ENCODE measurements at places on chromosomes 1 and 21. TPM values are rescaled to one million over a fixed set of nuclear protein-coding genes. Genes with fewer than 3 reads are reported as not detected.

DNA sequence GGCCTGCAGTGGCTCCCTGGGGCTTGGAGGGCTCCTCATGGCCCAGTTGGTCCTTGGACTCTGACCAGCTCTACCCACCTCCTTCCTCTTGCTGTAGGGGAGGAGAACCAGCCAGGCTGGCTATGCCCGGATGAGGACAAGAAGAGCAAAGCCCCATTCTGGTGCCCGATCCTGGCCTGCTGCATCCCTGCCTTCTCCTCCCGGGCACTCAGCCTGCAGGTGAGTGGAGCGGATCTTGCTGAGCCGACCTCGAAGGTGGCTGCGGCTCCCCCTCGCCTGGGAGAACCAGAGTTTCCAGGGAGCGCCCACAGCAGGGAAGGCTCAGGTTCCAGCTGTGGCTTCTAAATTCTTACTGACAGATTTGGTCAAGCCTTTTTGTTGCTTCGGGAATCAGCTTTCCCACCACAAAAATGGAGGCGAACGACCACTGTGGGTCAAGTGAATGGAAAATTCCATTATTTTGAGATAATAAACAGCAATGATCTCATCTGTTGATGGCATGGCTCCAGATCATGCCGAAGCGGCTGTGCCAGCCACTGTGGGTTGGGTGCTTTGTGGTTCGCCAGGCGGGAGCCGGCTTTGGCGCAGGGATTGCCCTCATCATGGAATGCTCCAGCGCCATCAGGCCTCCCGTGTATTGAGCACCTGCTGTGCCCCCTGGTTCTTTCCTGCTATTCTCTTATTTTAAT is 106.5 kb upstream of the ACTL8 start:
- no peaks in the 10 kb centered on the region for H3K36me3 ChIP-seq
- no peak for DNase-seq
- no peak overlapping the region for H3K4me3 ChIP-seq
- no peaks in the 10 kb centered on the region for H3K4me1 ChIP-seq
- no peaks in the 10 kb centered on the region for H3K27me3 ChIP-seq
- H3K27ac ChIP-seq, result no peak overlapping the region

DNA sequence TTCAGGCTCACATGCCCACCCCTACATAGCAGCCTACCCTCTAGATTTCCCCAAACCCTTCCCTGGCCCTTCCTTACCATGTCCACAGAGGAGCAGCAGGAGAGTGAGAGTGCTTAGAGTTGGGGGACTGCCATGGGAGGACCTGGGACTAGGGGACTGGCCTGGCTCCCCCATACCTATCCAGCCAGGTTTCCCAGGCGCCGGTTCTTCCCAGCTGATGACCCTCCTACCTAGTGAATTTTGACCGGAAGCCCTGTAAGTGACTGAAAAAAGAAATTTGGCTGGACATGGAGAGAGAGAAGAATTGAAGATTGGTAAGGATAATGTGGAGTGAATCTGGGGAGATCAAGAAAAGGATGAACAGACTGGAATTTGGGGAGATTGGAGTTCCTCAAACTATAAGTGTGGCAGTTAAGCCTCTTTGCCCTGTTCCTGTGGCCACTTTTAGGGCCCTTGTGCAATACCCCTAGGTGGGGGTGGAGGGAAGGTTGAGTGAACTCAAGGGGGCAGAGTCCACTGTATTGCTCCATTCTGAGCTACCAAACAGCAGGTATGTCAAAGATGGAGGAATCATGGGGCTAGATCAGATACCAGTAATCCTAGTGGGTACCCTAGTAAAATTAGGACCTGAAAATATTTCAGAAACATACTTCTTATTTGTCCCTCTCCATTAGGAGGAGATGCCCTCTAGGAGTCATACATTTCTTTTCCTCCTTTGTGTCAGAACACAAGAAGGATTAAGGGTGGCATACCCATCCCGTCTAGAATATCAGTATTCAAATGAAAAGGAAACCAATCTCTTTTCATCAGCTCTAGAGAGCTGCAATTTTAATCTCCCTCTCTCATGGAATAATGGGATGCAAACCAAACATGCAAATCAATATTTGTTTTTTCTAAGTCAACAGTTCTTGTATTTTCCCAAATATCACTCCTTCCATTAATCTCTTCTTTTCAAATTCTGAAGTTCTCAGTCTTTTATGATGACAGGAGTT is 1.2 kb downstream of the HJV start:
- no peak for DNase-seq
- peaks cover 10% of the 10 kb centered on the region for H3K4me1 ChIP-seq
- peaks cover 80% of the 10 kb centered on the region for H3K27me3 ChIP-seq
- no peak overlapping the region for H3K27ac ChIP-seq

The UBL4B gene
- total RNA-seq, result not detected

DNA sequence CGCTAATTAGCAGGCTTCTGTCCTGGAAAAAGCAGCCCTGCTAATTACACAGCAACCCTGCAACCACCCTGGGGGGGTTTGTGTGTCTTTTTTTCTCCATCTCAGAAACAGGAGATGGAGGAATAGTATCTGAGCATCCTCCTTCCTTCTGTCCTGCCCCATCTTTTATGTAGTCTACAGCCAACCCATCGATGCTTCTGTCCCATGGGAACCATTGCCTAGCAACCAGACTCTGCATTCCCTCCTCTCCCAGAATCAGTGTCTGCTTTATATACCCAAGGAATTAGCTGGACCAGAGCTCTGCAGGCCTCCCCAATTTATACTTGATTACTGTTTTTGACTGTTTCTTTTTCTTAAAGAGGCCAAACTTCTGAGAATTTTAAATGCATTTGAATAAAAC is 35.1 kb downstream of the LRRC38 start:
- no peak for DNase-seq
- no peak overlapping the region for H3K4me3 ChIP-seq
- no peaks in the 10 kb centered on the region for H3K36me3 ChIP-seq
- peaks cover 5% of the 10 kb centered on the region for H3K27me3 ChIP-seq

GRCh38 chr1:65812065-65812464 is 19.4 kb downstream of the PDE4B start:
- DNase-seq, result peak; percentile 77
- H3K36me3 ChIP-seq, result peaks cover 18% of the 10 kb centered on the region
- peak overlapping the region; percentile 6 for H3K4me3 ChIP-seq
- H3K27me3 ChIP-seq, result peaks cover 13% of the 10 kb centered on the region
- H3K4me1 ChIP-seq, result peaks cover 43% of the 10 kb centered on the region

GRCh38 chr1:41547781-41548560 is 63.5 kb upstream of the EDN2 start:
- H3K36me3 ChIP-seq, result peaks cover 43% of the 10 kb centered on the region
- DNase-seq, result no peak
- no peaks in the 10 kb centered on the region for H3K4me1 ChIP-seq
- H3K27ac ChIP-seq, result no peak overlapping the region

GRCh38 chr1:36397083-36397377 is 678 bp downstream of the LSM10 start:
- peaks cover 23% of the 10 kb centered on the region for H3K36me3 ChIP-seq
- no peaks in the 10 kb centered on the region for H3K27me3 ChIP-seq
- peaks cover 29% of the 10 kb centered on the region for H3K4me1 ChIP-seq
